ENCODE measurements at places on chromosomes 7 and 10. TPM values are rescaled to one million over a fixed set of nuclear protein-coding genes. Genes with fewer than 3 reads are reported as not detected.

Gene PRSS37
- total RNA-seq: not detected

Gene DGKI
- 8.3 TPM for total RNA-seq

Gene C7orf57
- under 0.01 TPM for total RNA-seq

Gene VPS37D
- total RNA-seq: 2.7 TPM

All from articular chondrocyte of knee joint (primary cell).